Muscle of back (tissue), 13 donors: ENCODE measurements at places on chromosomes 5 and 9.

DNA sequence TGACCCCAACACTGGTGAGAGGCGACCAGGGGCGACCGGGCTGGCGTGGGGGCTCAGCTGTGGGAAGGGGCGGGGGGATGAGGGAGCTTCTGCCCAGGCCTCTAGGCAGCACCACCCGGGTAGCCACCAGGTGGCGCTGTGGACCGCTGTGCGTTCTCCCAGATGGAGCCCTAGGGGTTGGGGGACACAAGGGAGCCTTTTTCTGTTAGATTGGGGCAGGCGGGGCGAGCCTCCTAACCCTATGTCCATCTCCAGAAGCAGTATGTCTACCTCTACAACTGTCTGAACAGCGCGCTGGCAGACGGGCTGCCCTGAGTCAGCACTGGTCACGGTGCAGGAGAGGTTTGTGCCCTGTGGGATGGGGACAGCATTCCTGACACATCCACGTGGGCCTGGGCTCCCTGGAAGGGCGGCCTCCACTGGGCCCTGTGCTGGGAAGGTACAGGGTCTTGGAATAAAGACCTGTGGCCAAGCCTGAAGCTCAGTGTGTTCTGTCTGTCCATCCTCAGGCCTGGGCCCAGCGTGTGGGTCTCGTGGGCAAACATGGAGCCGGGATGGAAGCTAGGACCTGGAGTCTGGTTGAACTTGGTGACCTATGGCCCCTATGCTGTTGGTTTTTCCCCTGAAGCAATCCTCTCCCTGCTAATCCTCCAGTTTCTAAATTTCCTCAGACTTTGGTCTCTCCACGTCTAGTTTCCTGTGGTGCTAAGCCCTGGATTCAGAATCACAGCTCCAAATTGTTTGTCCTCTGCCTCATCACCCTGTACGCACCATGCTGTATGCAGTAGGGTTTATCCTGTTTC lies 23.1 kb upstream of the SPTLC1 start:
- peak; percentile 74 for DNase-seq

DNA sequence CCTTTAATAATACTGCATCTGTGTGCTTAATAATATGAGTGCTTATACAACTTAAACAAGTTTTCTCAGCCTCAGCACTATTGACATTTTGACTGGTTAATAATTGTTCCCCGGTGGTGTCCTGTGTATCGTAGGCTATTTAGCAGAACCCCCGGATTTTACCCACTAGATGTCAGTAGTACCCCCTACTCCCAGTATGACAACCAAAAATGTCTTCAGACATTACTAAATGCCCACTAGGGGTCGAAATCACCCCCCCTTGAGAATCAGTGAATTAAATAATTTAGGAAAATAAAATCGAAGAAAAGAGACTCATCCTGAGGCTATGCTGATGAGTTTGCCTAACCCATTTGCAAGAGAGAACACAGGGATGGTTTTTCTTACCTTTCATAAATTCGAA lies 166.3 kb downstream of the ATP10B start:
- DNase-seq = no peak

DNA sequence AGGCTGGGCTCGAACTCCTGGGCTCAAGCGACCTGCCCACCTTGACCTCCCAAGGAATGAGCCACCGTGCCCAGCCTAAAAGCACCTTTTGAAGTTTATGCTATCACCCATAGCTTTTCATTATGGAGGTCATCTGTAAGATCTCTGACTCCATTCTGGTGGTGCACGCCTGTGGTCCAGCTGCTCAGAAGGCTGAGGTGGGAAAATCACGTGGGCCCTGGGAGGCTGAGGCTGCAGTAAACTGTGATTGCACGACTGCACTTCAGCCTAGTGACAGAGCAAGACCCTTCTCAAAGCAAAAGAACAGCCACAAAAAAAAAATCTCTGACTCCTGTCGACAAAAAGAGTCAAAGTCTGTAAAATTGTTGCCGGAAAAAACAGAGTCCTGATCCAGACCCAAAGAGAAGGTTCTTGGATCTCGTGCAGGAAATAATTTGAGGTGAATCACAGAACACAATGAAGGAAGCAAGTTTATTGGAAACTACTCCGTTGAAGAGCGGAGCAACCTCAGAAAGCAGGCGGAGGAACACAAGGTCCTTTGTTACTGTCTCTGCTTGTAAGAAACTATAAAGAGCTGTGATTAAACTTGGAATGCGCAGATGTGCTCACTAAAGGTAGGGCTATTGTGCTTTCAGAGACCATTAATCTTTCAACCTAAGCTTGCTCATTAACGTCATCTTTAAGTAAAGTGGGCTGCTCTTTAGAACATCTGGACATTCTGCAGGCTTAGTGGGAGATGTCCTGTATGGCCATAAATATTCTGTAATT lies 2.0 kb upstream of the HAUS6 start:
- peak; percentile 34 for DNase-seq

- DNase-seq = no peak
Observed at GRCh38 chr5:74361406-74362358, 278.8 kb downstream of the ENC1 start.

DNA sequence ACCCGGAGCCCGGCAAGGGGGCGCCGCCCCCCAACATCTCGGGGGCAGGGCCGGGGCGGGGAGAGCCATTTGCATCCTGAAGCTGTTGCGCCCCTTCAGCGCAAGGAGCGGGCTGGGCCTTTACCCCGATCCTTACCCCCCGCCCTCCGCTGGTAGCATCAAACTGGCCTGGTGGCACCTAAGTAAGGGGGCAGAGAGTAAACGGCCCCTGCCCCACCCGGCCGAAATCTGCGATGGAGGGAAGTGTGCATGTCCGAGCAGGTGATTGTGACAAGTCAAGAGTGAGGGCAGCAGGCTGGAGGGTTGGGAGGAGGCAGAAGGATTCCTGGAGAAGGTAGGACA lies 101.2 kb downstream of the ESM1 start:
- DNase-seq = peak; percentile 30

DNA sequence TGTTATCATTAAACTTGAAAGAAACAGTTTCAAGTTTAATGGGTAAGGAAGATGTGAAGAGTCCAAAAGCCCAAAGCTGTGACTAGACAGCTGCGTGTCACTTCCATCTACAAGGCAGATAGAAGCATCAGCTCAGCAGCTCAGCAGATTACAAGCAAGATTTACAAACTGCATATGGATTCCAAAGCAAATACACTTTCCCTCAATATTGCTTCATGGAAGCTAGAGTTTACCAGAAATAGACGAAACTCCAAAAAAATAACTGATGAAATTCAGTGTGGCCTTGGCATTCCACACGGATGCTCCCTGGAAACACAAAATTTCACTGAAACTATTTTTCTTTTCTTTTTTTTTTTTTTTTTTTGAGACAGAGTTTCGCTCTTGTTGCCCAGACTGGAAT lies 17.9 kb downstream of the MYO10 start:
- DNase-seq = no peak

GRCh38 chr5:428219-428618 lies 14.8 kb upstream of the EXOC3 start:
- DNase-seq = no peak

GRCh38 chr5:149594206-149594895 lies 13.1 kb downstream of the ARHGEF37 start:
- no peak for DNase-seq

DNA sequence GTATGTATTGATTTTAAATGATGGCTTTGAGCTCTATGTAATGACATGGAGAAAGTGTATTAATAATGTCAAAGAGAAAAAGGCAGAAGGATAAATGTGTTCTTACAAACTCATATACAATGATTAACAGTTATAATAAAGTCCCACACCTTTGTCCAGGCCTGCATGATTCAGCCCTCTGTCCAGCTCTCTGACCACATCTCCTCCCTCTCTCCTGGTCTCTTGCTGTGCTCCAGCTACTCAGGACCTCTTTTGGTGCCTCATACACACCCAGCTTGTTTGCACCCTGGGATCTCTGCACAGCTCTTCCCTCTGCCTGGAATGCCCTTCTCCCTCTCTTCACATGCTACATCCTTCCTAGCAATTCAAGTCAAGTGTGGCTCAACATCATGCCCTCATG lies 37.5 kb upstream of the DMRT1 start:
- DNase-seq = no peak

- DNase-seq = no peak
Observed at GRCh38 chr5:178699681-178700253, 30.7 kb downstream of the ZNF354A start.

- DNase-seq = peak; percentile 7
Observed at GRCh38 chr5:1051366-1051720, 42.7 kb downstream of the NKD2 start.
